ENCODE measurements at places on chromosomes 2 and 18. TPM values are rescaled to one million over a fixed set of nuclear protein-coding genes. Genes with fewer than 3 reads are reported as not detected.

IRS1 gene
- under 0.01 TPM for total RNA-seq

IL36RN gene
- not detected for total RNA-seq

SERTAD2 gene
- total RNA-seq, result 2.9 TPM

CD8B gene
- total RNA-seq, result not detected

AFF3 gene
- total RNA-seq, result not detected

TEX44 gene
- total RNA-seq, result not detected

CFAP65 gene
- not detected for total RNA-seq

SPAST gene
- total RNA-seq, result 29.6 TPM

KIF5C gene
- total RNA-seq, result under 0.01 TPM

SALL3 gene
- total RNA-seq, result not detected

CPO gene
- total RNA-seq, result not detected

COL4A3 gene
- total RNA-seq, result not detected

NFU1 gene
- total RNA-seq, result 43.9 TPM

ABCG8 gene
- total RNA-seq, result not detected

TGFA gene
- total RNA-seq, result not detected

TEKT4 gene
- total RNA-seq, result not detected

CFAP210 gene
- not detected for total RNA-seq

HMSD gene
- 0.65 TPM for total RNA-seq

ASB18 gene
- total RNA-seq, result not detected

KCNK3 gene
- not detected for total RNA-seq

R3HDM1 gene
- total RNA-seq, result 5.8 TPM

ANO7 gene
- 0.15 TPM for total RNA-seq

ADAM23 gene
- 9.6 TPM for total RNA-seq

FAM168B gene
- 136 TPM for total RNA-seq

ABCG5 gene
- not detected for total RNA-seq

MAL gene
- not detected for total RNA-seq

PRKAG3 gene
- total RNA-seq, result not detected

RGPD5 gene
- 25.4 TPM for total RNA-seq

ACMSD gene
- not detected for total RNA-seq

WDPCP gene
- total RNA-seq, result 7.3 TPM

GAL3ST2 gene
- not detected for total RNA-seq
